IMR-90 (cell line): ENCODE measurements at places on chromosomes 5 and 9.

DNA sequence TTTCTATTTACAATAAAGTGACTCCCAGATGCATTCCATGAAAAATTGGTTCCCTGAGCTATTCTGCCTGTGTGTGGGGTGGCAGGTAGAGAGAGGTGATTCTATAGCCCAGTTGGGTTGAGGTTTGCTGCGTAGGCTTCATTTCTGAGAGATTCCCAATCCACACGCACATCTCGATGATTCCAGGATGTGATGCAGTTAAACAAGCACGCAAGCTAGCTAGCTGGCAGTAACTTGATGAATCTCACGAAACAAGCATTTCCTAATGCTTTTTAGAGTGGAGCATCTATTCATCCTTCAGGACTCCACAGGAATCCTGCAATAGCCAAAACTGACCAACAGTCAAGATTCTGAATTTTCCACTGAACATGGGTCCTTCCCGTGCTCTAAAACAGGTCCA lies 43.8 kb upstream of the CER1 start:
- peak; percentile 3 for DNase-seq

- no peak for DNase-seq
Measured at GRCh38 chr9:19451240-19452087, 42.7 kb downstream of the ACER2 start.

DNA sequence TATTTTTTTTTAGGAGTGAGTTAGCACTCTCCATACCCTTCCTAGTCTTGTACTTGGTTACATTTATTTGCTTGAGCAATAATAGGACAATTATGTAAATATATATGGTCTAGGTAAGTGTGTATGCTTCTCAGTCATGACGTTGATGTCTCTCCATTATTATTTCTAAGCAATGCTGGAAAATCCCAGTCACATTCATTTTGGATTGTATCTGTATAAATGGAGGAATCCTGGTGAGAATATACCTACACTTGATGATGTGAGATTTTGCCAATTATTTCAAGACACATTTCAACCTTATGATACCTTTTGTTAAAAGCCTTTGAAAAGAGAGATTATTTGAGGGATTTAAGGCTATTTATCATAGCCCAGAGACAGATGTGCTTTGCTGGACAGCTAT lies 2244.5 kb upstream of the WWC1 start:
- no peak for DNase-seq

GRCh38 chr9:91037511-91038482 lies 236.2 kb downstream of the SYK start:
- DNase-seq: peak; percentile 93

DNA sequence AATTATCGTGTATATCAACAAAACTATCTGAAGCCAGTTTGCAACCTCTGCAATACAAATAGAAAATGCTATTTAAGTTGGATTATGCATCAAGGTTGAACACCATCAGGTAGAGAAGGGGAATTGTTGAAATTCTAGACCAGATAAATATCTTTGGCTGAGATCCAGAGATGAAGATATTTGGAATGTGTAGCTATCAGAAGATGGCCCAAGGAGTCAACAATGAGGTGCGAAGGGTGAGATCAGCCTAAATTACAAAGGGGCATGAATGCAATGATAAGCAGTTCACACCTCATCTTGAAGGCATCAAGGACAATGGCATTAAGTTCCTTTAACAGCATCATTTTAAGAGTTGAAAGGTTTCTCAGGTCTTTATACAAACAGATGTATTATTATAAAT lies 572.1 kb upstream of the DMAC1 start:
- DNase-seq: no peak

GRCh38 chr5:142432961-142433360 lies 108.1 kb upstream of the SPRY4 start:
- no peak for DNase-seq

GRCh38 chr9:17470036-17470813 lies 108.6 kb upstream of the SH3GL2 start:
- no peak for DNase-seq
